Trophoblast cell (in vitro differentiated cells and primary cell): ENCODE measurements at places on chromosomes 1 and 21.

GRCh38 chr1:222310836-222311235, 237.1 kb downstream of the HHIPL2 start:
- no peak for DNase-seq

- no peak for DNase-seq
Measured at GRCh38 chr1:234971586-234972297, 156.9 kb downstream of the TOMM20 start.

DNA sequence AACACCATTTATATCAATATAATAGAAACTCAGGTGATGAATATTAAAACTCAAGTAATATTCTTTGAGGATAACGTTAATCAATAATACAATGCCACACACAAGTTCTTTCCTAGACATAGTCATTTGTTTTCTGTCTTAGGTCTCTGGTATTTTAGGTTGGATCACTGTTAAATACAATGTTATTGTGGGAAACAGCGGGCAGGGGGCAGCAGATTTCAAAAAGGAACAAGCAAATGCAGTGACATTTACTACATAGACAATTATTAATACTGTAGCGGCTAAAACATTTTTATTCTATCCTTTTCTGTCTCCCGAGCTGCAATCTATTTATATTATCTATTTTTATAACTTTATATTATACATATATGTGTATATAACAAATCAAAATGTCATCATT, 186.4 kb upstream of the ZNHIT6 start:
- DNase-seq, result peak; percentile 52

DNA sequence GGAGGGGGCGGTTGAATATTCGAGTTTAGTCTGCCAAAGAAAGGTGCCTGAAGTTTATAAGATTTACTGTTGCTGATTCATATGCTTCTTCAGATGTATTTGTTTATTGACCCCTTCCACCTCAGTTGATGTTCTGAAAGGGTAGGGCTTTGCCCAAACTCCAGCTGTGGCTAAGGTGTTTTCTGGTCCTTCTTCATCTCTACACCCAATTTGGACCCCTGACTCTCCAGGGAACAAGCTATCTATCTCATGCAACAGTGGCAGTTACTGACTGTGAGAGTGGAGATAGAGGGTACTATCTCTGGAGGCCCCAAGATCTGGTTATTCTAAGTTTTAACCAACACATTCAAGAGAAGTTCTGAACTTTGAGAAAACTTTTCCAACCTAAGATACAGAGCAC, 12.6 kb upstream of the ALG14 start:
- DNase-seq, result no peak

DNA sequence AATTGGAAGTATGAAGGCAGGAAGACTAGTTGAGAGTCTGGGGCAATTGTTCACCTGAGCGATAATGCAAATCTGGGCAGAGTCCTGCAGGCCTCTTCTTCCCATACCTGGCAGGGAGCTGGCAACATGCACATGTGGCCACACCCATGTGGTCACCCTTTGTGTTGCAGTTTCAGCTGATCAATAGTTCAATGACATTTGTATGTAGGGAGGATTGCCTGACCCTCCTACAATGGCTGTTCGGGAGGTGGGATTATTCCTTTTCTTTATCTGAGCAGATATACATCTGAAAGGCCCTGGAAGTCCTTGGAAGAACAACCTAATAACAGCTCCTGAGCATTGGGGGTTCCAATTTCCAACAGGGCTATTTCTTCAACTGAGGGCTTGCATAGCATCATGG, 15.2 kb upstream of the TRIM45 start:
- no peak for DNase-seq

GRCh38 chr1:195894411-195894810, 713.8 kb downstream of the KCNT2 start:
- DNase-seq, result no peak

DNA sequence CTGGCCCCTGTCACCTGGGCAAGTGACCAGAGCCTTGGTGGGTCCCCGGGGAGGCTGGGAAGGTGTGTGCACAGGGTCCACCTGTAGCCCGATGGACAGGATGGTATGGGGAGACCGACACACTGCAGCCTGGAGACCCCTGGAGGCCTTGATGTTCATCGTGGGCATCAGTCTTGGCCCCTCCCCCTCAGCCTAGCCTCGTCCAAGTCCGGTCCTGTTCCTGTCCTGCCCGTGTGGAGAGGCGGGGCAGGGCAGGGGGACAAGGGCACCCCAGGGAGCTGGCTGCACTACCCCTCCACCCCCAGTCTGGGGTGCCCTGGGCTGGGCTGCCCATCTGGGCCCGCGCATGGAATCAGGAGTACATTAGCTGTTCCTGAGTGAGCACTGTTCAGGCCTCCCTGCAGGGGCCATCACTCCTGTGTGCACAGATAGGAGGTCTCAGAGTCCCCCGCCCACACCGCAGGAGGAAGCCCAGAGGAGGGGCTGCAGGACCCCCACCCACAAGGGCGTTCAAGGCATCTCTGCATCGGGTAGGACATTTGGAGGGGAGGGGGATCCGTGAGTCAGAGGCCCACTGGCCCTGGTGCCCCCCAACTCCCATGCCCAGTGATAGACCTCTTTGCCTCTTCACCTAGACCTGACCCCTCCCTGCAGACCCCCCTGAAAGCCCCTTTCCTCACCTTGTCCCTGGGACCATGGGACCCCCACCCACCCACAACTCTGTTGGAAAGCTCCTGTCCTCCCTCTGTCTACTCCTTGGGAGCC, 63.2 kb downstream of the WNT9A start:
- DNase-seq, result no peak

DNA sequence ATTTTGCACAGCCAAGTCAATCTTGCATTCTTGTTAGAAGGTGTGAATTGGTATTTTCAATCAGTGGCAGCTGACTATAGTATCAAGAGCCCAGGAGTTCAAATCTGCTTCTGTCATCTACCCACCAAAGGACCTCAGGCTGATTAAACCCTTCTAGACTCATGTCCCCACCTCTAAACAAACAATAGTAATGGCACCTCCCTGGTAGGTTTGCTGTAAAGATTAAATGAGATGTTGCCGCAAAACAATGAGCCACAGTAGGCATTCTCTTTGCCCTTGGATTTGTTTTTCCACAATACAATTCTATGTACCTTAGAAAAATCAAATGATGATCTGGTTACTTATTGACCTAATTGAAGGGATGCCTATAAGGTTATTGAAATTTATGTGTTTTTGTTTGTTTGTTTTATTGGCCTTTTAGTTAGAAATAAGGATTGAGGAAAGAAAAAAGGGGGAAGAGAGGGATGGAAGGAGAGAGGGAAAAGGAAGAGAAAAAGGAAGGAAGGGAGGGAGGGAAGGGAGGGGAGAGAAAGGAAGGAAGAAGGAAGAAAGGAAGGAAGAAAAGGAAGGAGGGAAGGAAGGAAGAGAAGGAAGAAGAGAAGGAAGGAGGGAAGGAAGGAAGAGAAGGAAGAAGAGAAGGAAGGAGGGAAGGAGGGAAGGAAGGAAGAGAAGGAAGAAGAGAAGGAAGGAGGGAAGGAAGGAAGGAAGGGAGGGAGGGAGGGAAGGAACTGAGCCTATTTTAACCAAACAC, 110.7 kb downstream of the ETS2 start:
- DNase-seq, result no peak

GRCh38 chr1:8663090-8663802, 154.2 kb downstream of the RERE start:
- peak; percentile 14 for DNase-seq

DNA sequence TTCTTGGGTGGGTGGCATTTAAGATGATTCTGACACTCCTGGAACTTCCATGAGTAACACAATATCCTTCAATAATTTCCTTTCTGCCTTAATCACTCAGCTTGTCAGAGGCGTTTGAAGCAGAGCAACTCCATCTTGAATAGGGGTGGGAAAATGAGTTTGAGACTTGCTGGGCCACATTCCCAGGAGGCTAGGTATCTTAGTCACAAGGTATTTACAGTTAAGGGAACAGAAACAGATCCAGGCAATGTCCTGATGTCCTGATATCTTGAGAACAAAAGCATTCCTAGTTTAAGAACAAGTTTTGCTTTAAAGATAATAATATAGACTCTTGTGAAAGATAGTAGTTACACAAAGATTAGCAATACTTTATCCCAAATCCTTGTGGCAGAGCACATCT, 76.6 kb upstream of the KIAA0040 start:
- peak; percentile 94 for DNase-seq

DNA sequence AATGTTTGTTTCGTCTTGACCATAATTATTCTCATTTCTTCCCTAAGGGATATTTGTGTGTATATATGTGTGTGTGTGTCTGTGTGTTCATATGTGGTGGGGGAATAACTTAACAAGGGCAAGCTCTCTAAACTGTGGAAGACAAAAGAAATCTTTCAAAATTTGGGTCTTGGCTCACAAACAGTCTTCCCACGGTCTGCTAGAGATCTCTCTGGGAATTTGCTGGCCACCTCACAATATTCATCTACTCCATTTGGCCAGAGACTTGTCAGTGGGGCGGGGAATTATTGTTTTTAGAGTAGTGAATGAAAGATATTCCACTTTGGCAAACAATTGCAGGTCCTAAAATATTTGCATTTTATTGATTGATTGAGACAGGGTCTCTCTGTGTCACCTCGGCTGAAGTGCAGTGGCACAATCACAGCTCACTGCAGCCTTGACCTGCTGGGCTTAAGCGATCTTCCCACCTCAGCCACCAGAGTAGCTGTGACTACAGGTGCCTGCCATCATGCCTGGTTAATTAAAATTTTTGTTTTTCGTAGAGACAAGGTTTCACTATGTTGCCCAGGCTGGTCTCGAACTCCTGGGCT, 8.0 kb upstream of the EIF2B3 start:
- no peak for DNase-seq

GRCh38 chr1:116111524-116112021, 374 bp downstream of the MAB21L3 start:
- DNase-seq, result no peak

- no peak for DNase-seq
Measured at GRCh38 chr1:40081871-40082270, 15.2 kb downstream of the PPT1 start.

DNA sequence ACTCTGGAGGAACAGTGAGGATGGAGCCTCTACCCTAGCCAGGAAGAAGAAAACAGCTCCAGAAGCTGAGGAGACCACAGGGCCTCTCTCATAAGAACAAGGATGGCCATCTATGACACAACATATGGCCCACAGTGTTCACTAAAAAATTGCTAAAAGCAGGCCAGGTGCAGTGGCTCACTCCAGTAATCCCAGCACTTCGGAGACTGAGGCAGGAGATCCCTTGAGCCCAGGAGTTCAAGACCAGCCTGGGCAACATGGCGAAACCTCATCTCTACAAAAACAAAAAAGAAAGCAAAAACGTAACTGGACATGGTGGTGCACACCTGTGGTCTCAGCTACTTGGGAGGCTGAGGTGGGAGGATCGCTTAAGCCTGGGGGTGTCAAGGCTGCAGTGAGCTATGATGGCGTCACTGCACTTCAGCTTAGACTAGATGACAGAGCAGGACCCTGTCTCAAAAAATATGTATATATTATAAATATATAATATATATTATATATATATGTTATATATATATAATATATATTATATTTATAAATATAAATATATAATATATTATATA, 103.1 kb downstream of the TOMM20 start:
- no peak for DNase-seq

GRCh38 chr1:9990944-9991343, 6.1 kb upstream of the RBP7 start:
- no peak for DNase-seq

- DNase-seq, result no peak
Measured at GRCh38 chr1:27592232-27592930, 11.6 kb downstream of the AHDC1 start.

DNA sequence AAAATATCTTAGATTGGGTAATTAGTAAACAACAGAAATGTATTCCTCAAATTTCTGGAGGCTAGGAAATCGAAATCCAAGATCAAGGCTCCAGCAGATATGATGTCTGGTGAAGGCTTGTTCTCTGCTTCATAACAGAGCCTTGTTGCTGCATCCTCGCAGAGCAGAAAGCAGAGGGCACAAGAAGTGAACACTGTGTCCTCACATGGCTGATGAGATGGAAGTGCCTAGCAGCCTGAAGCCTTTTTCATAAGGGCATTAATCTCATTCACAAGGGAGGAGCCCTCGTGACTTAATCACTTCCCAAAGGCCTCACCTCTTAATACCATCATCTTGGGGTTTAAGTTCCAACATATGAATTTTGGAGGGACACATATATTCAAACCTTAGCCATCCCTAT, 77.2 kb upstream of the FOXD3 start:
- no peak for DNase-seq

- no peak for DNase-seq
Measured at GRCh38 chr1:17683598-17683997, 71.5 kb upstream of the ACTL8 start.
